ENCODE measurements at places on chromosomes 5 and 9.

GRCh38 chr5:141439411-141440141 lies 9.3 kb downstream of the PCDHGA12 start:
- DNase-seq: no peak

GRCh38 chr9:113375057-113376023 lies 1.4 kb downstream of the HDHD3 start:
- no peak for DNase-seq

DNA sequence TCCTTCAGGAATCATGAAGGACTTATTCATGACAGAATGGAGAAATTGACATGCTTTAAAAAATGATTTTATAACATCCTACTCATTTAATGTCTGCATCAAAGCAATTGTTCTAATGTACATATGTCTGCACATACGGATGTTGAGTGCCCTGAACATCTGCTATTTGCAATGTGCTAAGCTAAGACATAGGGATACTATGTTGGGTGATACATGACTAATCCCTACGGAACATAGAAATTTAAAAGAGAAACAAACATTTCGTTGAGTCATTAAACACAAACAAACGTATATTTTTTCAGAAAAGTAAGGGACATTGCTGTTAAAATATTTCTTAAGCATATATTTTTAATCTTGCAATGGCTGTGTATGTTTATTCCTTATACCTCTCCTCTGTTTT lies 686.5 kb upstream of the ADAMTS16 start:
- DNase-seq: no peak

DNA sequence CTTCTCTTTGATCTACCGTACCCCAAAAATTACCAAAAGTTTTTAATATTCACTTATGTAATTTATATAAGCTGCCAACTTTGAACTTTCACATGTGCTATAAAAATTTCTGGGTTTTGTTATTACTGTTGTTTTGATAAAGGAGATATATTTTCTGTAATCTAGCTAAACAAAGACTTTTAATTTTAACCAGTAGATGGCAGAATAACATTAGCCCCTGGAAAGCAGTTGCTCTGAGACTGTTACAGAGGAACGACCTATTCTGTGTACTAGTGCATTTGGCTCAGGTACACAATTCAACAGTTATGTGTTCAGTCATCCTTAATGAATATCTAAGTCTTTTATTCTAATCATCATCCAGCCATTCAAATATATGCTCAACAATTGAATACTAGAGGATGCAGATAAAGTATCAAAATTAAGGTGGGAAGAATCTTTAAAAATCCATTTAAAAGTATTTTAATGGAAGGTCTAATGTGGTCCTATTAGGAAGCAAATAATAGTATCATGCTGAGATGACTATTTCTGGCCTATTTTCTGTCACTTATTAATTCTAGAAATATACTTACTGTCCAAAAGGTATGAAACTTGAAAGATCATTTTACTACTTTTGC lies 8.6 kb downstream of the KLHL9 start:
- DNase-seq: no peak

- no peak for DNase-seq
These were observed 39.2 kb downstream of the SHC3 start for GRCh38 chr9:89139455-89139854.

DNA sequence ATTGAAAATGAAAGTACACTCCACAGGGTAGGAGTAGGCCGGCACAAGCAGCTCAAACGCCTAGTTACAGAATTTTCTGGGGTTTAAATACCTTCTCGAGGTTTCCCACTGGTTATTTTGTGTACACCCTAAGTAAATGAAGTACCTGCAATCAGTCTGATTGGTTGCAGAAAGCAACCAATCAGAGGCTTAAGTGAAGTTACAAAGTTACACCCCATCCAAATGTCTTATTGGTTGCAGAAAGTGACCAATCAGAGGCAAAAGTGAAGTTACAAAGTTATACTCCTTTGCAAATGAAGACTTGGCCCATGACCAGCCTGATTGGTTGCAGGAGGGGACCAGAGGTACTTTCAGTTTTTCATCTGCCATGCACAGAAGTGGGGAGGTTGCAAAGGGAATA lies 33.2 kb upstream of the ERAP2 start:
- DNase-seq: no peak

DNA sequence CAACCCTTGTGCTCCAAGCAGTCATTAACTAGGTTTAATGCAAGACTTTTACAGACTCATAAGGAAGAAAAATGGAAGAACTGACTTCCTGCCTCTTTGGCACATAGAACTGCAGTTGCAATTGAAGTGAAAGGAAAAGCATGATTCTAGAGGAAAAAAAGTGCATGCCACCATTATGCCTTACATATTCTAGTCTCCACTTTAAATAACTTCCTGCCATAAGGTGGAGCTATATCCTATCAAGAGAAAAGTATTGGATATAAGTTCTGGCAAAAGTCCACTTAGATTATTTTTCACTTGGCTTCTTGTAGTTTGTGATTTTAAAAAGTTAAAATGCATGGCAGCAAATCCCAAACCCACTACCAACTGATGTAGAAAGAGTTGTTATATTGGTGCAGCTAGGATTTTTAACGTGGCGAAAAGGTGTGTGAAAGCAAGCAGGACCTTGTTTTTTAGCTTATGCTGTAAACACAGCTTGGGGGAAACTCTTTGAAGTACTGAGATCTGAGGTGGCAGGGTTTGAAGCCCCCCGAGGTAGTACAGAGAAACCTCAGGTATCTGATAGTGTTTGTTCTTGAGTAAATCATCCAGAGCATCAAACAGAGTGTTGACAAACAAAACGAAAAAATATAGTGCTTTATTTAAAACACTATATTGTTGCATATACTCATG lies 117.9 kb downstream of the ANXA1 start:
- DNase-seq: no peak

DNA sequence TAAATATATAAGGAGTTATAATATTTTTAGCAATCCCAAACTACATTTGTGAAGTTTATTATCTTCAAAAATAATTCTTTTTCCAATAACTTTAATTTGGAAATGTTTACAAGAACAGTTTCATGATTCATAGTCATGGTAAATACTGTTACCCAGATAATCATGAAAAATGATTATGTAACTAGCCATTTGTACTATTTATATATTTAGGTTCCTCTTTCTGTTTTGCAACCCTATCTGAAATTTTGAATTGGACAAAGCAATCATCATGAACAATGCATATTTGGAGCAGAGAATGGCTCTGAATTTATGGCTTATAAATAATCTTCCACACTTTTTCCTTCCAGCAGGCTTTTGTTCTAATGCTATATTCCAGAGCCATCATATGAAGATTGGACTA lies 499.7 kb downstream of the SLCO4C1 start:
- no peak for DNase-seq

GRCh38 chr5:171926311-171926710 lies 80.1 kb downstream of the FBXW11 start:
- no peak for DNase-seq

DNA sequence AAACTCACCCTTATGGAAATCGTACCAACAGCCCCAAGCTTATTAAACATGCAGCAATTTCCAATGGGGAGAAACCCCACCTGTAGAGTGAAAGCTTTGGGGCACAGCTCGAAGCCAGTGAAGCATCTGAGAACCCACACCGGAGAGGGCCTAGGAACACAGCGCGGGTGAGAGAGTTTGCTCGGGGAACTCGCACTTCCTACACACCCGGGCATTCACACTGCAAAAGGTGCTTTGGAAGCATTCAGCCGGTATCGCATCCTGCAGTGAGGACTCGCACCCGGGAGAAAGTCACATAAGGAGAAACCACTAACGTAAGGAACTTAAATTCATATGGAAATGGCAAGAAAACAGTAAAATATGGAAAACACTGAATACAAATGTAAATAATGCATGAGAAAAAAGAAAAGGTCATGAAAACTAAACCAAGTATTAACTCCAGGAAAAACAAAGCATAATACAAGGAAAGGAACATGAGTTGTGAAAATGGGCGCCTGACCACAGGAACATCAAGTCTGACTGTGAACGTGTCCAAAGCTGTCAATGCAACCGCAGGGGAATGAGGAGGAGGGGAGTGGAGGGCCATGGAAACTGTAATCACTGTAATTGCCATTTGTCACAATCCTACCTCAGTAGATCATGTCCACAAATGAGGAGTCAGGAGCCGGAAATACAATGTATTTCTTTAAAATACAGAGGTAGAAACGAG lies 28.7 kb downstream of the CAMSAP1 start:
- no peak for DNase-seq

DNA sequence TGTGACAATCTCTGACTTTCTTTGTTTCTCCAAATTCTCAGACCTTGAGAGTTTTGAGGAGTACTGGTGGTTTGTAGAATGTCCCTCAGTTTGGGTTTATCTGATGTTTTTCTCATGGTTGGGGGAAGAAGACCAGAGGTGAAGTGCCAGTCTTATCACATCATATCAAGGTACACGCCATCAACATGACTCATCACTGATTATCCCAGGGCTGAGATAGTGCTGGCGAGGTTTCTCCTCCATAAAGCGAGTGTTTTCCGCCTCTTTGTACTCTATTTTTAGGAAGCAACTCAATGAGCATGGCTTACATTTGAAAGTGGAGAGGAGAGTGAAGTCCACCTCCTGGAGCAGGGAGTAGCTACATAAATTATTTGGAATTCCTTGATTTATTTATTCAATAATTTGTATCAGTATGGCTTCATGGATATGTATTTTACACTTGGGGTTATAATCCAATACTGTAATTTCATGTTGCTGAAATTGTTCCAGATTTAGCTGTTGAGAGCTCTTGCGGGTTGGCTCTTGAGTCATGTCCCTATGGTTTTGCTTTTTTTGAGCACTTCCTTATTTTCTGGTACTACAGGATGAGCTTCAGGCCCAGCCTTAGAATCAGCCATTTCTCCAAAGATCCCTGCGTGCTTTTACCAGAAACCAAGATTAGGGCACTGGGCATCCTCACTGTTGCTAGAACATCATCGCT lies 23.9 kb downstream of the DCANP1 start:
- DNase-seq: no peak

DNA sequence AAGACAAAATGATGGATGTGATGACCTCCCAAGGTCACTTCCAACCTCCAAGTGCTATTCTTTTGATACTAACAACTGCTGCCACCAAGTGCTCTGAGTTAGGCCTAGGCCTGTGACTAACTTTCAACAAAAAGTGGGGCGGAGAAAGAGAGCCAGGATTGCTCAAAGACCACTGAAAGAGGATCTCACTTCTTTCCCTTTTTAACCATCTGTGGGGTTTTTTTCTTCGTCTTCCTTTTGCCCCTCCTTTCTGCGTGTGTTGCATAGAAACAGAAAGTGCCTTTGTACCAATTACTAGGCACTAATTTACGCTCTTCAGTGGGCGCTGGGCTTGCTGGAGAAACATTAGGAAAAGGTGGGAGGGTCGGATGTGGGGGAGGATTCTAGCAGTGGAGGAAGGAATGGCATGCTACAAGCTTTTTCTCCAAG lies 8.0 kb downstream of the KLF9 start:
- no peak for DNase-seq

DNA sequence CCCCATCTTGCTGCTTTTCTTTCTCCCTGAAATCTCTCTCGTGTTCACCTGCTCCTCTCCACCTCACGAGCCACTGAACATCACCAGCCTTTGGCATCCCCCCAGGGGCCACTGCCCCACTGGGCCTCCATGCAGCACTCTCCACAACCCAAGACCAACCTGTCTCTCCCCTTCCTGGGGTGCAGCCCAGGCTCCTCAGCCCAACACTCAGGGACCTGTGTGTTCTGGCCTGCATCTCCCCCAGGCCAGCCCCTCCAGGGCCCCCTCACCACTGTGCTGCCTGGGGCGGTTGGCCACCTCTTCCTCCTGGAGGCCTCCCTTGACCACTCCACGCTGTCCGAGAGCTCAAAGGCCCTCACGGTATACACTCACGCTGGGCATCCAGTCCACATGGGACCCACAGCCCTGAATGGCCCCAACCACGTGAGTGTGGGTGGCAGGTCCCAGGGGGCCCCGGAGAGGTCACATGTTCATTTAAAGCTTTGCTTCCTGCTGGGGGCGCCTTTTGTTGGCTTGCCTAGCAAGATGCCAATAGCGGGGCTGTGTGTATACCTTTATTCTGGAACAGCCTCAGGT lies 453 bp upstream of the DOK3 start:
- DNase-seq: no peak

GRCh38 chr5:157562111-157562581 lies 13.4 kb downstream of the ADAM19 start:
- no peak for DNase-seq

DNA sequence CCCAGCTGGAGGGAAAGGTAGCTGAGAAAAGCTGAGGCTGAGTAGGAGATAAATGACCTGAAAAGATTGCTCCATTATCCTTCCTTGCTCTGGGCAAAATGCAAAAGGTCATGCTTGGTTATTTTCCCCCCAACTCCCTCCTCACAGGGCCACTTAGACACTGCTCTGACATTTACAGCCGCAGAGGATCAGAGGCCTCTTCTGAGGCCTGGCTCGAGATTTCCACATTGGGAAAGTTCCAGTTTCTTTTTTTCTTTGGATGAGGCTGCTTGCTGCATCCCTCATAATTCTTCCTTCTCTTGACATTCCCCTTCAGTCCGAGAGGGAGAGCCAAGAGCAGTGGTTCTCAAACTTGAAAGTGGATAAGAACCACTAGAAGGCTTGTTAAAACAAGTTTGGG lies 60.1 kb upstream of the HSPA9 start:
- no peak for DNase-seq

GRCh38 chr5:95447961-95448360 lies 56.8 kb downstream of the FAM81B start:
- DNase-seq: no peak

GRCh38 chr5:169918228-169918627 lies 62.1 kb downstream of the INSYN2B start:
- DNase-seq: no peak

Measured in activated T-helper 1 cell treated with anti-CD3 and anti-CD28 coated beads, Interleukin-2, amount 50 U/mL, for 16 hours (primary cell).